ENCODE measurements at places on chromosomes 5 and 9. TPM values are rescaled to one million over a fixed set of nuclear protein-coding genes. Genes with fewer than 3 reads are reported as not detected.

The HK3 gene
- total RNA-seq: not detected

The TMC1 gene
- total RNA-seq: not detected

The JAKMIP2 gene
- 88.2 TPM for total RNA-seq

The FAM169A gene
- 9.5 TPM for total RNA-seq

The FBP1 gene
- total RNA-seq: not detected

The SHISAL2B gene
- not detected for total RNA-seq

The F12 gene
- 5.4 TPM for total RNA-seq

The ANKRD31 gene
- 0.42 TPM for total RNA-seq

The FSTL4 gene
- 29.0 TPM for total RNA-seq

The SLC34A3 gene
- total RNA-seq: not detected

DNA sequence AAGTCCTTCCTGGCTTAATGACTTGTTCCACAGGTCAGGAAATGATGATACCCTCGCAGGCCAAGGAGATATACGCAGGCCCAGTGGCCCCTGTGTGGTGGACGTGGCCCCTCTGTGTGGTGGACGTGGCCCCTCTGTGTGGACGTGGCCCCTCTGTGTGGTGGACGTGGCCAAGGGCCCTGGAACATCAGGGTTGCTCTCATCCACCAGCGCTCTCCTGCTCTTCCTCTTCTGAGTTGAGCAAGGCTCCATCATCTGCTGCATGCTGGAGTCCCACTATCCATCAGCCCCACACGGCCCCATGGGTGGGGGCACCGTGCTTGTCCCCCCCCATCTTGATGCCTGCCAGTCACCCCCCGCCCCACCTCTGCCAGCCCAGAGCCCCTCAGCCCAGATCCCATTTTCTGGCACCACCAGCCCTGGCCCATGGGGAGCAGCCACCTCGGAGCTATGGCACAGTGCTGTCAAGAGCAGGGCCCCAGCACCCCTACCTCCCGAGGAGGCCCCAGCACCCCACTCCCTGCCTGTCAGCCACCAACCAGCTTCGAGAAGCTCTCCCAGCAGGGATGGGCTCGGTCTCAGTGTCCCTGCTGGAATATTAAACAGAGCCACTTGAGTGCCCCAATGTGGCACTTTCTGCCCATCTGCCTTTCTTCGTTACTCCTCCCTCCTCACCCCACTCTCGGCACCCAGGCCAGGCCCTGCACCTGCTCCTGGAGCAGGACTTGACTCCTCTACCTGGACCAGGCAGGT is 8.1 kb downstream of the LRRC14B start:
- DNase-seq: peak; percentile 7

GRCh38 chr9:123757547-123757946 is 172.4 kb downstream of the DENND1A start:
- DNase-seq: no peak

DNA sequence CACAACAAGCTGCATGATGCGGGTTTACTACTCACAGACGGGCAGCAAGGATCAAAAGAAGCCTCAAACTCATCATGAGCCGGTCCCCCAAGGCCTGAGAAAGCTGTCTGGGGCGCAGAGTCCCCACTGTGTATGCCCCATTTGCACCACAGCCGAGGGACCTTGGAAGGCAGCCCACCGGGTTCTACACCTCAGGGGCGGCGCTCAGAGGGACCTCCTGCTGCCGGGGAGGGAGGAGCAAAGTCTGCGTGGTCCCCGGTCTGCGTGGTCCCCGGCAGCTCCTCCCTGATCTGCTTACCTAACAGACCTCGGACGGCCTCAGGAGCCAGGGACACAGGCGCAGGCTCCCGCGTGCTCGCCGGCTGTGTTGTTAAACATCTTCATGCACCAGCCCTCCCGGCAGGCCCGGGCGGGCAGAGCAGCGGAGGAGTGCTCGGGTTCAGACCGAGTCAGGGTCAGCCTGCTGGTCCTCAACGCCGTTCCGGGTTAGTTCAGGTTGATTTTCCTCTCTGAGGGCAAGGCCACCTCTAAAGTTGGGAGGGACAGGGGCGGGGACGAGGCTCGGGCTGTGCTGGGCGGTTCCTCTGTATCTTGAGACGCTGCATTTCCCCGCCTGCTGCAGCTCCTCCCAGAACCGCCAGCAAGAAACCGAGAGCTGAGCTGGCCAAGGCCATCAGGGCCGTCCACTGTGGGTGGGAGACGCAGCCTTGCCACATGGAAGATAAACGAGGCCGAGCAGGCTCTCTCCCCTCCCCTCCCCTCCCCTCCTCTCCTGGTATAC is 74.6 kb downstream of the MRPL36 start:
- DNase-seq: no peak

GRCh38 chr5:66810848-66811261 is 214.7 kb downstream of the MAST4 start:
- no peak for DNase-seq

DNA sequence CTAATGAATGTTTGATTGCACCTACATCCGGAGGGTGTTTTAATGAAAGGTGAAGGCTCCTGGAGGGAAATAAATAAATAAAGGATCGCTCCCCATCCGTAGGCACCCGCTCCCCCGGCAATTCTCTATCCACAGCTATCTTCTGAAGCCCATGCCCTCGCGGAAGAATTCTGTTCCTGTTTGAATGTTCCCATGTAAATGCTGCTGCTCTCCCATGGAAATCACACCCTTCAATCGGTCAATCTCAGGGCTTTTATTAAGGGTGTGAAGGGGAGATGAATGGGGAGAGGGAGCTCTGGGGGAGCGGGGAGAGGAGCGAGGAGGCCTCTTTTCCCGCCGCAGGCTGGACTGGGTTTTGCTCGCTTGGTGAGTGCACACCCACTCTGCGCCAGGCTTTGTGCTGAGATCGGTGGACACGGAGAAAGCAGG is 21.1 kb upstream of the ARAP3 start:
- DNase-seq: no peak

DNA sequence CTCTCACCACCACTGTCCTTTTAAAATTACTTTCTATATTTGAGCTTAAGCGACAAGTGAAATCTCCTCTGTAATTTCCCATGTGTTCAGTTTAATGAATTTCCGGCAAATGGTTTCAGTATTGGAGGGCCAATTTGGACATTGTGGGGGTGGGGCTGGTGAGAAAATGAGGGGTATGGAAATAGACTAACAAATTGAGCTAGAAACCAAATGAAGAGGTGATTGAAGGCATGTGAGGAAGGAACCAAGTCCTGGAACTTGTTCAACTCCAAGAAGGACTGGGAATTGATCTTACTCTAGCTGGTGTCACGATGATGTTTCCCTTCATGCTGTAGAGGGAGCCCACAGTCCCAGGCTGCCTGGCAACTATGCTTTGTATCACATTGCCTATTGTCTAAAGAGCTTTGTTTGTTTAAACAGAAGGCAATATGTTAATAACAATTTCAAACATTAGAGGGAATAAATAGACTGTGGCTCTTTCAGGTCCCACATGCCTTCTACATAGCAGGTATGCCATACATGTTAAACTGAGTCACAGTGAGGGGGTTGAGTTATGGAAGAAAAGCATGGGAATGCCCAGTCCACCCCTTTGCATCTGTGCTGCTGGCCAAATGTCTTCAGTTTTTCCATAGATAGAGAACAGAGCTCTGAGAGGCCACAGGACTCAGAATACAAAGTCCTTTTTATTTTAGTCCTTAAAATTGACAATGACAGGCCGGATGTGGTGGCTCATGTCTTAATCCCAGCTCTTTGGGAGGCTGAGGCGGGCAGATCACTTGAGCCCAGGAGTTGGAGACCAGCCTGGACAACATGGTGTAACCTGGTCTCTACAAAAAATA is 25.0 kb upstream of the MATR3 start:
- no peak for DNase-seq

DNA sequence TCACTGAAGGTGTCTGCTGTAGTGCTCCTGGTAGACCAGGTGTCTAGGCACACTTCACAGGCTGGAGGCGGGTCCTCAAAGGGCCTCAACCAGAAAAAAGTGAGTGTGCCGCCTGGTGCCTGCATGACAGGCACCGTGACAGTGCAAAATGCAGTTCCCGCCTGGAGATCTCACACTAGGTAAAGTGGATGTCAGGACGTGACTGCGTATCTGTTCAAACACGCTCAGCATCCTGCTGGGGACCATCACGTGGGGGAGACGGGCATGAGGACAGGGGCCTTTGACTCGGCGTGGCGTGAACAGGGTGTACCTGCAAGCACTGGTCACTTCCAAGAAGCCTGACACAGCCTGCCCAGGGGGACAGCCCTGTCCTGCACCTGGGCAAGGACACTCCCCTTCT is 32.3 kb upstream of the NTNG2 start:
- no peak for DNase-seq

DNA sequence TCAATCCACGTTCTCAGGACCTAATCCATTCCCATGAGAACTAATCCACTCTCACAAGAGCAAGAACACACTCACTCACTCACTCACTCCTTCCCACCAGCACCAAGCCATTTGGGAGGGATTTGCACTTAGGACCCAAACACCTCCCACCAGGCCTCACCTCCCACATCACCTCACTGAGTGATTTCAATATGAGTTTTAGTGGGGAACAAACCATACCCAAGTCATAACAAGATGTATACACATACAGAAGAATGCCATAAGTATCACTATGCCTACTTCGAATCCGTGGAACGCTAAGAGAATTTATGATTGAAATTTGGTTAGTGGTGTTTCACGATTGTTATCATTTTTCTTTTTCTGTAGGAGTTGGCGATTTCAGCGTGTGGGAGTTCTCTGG is 29.3 kb upstream of the CTSL start:
- DNase-seq: no peak

DNA sequence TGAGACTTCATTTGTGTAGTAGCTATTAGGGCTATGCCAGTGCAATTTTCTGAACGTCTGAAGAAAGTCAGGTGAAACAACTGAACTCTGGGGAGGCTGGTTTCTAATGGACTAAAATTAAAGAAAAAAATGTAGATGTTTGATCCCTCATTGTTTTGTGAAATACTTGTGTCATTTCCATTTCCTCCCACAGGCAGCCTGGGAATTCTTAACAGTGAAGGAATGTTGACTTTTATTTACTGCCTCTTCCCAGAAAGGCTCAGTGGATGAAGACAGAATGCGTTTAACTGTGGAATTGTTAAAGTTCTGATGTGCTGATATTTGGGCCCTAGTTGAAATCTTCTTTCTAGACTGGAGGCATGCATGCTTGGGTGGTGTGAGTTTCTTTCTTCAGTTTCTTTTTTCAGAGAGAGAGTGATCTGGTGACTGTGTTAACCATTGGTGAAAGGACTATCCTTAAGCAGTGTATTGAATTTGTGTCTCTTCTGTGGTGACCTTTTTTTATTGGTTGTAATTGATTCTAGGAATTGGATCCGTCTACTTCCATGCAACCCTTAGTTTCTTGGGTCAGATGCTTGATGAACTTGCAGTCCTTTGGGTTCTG is 15.5 kb downstream of the ACER2 start:
- DNase-seq: no peak

- DNase-seq: no peak
These were observed 48.4 kb downstream of the DMRT2 start for GRCh38 chr9:1098551-1098950.

- DNase-seq: no peak
These were observed 13.6 kb upstream of the GPX3 start for GRCh38 chr5:151006704-151007334.

DNA sequence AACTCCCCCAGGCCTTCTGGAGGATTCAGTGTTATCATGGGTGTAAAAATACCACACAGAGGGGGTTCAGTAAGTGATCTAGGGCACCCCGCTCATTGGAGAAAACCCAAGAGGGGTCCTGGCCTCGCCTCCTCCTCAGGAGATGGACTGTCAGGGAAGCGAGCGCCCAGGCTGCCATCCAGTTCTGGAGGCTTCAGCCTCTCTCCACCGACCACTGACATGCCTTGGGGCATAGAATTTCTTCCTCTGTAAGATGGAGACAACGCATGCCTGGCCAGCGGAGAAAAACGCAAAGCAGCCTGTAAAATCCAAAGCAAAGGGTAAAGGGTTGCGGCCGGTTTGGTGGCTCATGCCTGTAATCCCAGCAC is 165.4 kb downstream of the COL23A1 start:
- DNase-seq: no peak

GRCh38 chr5:97851036-97851435 is 668.0 kb upstream of the RIOK2 start:
- no peak for DNase-seq

DNA sequence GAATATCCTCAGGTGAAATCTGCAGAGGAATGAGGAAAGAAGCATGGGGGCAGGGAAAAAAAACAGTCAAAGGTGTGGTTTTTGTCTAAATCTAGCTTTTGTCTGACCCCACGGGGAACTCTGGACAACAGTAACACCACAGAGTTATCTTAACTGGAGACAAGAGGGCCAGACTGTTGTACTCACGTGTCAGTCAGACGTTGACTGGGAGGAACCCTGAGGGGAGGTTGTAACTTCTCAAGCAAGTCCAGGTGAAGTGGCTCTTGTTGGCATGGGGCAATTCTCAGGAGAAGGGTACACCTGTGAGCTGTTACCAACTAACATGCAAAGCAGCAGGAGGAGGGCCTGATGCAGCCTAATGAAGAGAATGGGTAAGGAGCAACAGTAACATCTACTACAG is 44.1 kb upstream of the SHISAL2B start:
- DNase-seq: no peak

- no peak for DNase-seq
These were observed 641 bp downstream of the ATP6V1G1 start for GRCh38 chr9:114588210-114588609.

DNA sequence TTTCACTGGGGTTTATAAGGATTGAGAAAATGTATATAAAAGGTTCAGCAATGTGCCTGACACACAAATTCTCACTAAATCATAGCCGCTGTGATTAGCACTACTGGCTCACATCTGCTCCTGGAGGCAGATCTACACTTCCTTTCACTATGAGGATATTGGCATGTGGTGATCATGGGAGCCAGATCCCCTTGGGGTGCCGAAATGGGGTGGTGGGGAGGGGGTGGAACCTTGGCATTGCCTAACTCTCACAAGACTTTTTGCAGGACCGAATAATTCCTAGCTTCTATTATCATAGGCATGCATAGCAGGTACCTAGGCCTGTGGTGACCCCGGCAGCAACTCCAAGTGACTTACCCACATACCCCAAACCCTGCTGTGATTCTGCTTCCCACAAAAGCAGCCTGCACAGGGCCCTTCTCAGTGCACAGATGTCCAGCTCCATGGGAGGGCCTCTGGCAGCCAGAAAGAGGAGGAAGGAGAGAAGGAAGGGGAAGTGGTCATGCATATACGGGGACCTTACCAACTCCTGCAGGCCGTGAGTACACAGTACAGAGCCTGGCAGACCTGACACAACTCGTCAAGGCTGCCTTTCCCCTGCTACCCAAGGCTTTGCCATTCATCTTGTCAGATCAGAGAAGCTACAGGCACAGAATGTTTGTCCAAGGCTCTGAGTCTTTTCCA is 61.3 kb upstream of the IQGAP2 start:
- no peak for DNase-seq

GRCh38 chr5:89988129-89988810 is 421.3 kb downstream of the CETN3 start:
- no peak for DNase-seq

DNA sequence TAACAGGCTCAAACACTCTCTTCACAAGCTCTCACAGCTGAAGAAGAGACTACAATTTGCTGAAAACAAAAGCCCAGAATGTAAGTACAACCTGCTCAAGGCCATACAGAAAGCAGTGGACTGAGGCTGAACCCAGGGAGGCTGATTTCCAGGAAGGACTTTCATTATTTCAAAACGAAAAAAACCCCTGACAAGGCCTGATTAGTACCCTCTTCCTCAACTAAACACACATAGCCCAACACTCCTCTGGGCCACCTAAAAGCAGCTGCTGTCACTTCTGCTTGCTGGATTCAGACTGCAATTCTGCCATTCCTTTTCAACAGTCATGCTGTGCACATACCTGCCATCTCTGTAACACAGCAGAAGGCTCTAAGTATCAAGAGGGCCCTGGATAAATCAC is 18.2 kb downstream of the NRG2 start:
- no peak for DNase-seq

All from glutamatergic neuron (in vitro differentiated cells).